Activated T-cell treated with anti-CD3 and anti-CD28 coated beads for 1 hour (primary cell): ENCODE measurements at places on chromosomes 4 and X.

GRCh38 chrX:30589146-30589888 lies 11.8 kb upstream of the TASL start:
- DNase-seq: no peak

GRCh38 chr4:94621491-94622080 lies 136.2 kb upstream of the BMPR1B start:
- DNase-seq: no peak

DNA sequence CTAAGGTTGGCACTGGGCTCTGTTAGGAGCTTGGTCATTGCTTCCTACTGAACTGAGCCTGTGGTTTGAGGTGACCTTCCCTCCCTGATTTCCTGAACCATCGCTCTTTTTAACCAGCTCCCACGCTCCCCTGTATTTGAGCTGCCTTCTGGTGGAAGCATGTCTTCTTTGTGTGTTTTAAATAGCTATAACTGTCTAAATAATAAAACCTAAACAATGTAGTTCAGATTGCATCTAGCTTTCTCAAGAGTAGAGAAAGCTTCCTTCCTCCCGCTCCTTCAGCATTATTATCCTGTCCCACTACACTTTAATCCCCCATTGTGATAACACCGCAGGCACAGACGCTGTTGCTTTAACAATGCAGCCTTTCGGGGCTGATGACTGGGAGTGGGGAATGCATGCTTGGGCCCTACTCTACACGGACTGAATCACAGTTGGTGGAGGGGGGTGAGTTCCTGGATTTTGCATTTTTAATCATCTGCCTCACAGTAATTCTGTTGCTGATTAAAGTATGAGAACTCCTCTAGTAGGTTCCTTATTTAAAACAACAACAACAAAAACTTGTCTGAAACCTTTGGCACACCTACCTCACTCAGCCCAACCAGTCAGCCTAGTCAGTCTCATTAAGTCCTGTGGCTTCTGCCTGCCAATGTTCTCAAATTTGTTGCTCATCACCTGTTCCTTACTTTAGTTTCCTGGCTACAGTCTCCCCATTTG lies 6.6 kb downstream of the SMS start:
- no peak for DNase-seq

GRCh38 chr4:182898479-182898799 lies 18.7 kb downstream of the DCTD start:
- DNase-seq: no peak

DNA sequence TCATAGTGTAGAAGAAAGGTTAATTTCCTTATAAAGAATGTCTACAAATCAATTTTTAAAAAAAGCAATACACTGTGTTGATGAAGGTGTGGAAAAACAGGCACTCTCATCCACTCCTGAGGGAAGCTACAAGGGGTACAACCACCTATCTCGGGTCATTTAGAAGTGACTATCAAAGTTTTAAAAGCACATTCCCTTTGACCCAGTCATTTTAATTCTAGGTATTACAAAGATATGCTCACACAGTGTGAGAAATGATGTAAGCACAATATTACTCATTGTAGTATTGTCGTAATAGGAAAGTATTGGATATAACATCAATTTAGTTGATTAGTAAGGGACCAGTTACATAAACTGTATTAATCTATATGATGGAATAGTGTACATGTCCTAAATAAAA lies 7.4 kb upstream of the HCCS start:
- no peak for DNase-seq

DNA sequence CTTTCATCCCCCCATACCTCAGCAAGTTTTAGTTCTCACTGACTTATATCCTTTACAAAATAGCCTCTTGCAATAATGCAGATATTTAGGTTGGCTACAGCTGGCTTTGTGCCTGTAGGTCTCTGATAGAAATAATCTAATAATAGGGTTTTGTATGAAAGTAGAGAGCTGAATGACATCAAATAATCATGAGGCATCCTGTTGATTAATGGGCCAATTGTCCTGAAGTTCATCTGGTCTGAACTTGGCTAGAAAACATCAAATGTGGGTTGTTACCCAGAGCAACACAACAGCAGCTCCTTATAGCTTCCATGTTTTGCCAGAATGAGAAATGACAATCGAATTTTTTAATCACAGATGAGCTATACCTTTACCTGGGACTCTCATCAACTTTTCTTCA lies 19.2 kb upstream of the LHFPL1 start:
- no peak for DNase-seq

- no peak for DNase-seq
Measured at GRCh38 chr4:71635139-71635748, 148.6 kb downstream of the GC start.

- DNase-seq: no peak
Measured at GRCh38 chrX:131649741-131650140, 105.9 kb downstream of the OR13H1 start.
